Stimulated activated CD8-positive, alpha-beta memory T cell treated with anti-CD3 and anti-CD28 coated beads, Interleukin-7, amount 100 ng/mL, for 1 hour (primary cell): ENCODE measurements at places on chromosomes 12 and 14.

- DNase-seq, result no peak
Measured at GRCh38 chr14:58752289-58752688, 114.5 kb downstream of the DACT1 start.

GRCh38 chr12:49708851-49709250, 1.6 kb upstream of the FMNL3 start:
- DNase-seq, result no peak

DNA sequence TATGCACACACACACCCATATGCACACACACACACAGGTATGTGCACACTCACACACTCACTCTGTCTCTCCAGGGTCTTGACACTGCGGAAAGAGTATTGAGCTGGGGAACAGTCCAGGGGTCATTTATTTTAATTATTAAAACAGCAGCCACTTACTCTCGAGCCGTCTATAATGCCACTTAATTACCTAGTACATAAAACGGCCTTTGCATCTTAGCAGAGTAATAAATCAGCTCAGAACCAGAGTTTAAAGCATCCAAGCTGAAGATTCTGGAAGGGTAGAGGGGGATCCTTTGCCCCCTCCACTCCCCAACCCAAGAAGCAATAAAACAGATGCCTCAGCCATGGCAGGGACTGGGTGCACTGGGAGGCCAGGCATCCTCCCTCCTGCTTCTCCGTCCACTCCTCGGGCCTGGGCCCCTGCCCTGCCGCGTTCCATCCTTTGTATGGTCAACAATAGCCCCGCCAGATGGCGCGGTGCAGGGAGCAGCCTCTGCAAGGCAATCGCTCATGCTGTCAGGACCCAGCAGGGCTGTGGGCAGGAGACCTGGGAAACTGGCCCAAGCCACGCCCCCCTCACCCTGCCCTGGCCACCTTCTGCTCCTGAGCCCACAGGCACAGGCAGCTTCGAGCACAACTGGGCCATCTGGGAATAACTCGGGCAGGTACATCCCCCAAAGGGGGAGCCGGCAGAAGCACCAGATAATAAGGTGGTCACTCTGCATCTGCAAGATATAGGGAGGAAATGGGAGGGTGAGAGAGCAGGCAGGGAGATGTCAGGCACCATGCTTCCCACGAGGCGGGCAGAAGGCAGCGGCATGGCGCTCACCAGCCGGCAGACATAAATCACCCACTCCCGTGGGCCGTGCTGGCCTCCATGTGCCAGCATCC, 40.9 kb downstream of the CCDC85C start:
- DNase-seq, result no peak

DNA sequence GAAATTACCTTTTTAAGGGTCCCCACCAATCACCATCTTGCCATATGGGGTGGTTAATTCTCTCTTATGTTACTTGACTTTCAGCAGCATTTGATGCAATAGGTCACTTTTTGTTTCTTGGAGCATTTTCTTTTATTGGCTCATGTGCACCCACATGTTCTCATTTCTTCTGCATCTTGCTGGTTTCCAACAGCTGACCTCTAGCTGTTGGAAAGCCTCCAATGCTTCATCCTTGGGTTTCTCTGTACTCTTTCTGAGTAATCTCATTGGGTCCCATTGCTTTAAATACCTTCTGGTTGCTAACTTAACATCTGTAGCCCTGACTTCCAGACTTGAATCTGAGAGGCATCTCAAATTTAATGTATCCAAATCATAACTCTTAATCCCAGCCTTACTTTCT, 116.8 kb downstream of the CRADD start:
- no peak for DNase-seq

GRCh38 chr12:106074361-106074705, 64.4 kb downstream of the NUAK1 start:
- DNase-seq, result no peak

DNA sequence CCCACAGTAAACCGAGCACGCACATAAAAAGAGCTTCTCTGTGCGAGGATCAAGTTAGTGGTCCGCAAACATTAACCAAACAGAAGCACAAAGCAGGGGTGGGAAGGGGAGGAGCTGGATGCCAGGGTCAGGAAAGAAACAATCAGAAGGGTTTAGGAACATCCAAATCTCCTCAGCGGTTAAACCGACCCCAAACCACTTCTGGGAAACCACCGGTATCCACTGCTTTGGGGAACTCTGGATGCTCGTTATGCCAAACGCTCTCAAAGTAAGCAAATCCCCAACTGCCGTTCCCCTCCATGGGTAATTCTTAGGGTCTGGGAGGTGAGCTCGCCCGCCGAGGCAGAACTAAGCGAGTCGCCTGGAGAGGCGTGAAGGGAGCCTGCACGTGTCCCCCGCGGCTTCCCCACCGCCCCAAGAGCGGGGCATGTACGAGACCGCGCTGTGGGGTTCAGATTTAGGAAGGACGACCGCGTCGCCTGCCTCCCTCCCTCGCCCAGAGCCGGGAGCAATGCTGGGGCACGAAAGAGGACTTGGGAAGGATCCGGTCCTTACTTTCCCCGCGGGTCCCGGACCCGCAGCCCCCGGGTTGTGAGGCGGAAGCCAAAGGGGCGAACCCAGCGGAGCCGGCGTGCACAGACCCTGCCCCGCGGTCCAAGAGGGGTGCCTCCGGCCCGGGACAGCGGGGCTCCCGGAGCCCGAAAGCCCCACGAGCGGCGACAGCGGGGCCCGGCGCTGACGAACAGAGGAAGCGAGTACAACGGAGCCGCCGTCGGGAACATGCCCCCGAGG, 711 bp downstream of the SBNO1 start:
- no peak for DNase-seq

- no peak for DNase-seq
Measured at GRCh38 chr12:55686366-55687010, 21.2 kb downstream of the ITGA7 start.

DNA sequence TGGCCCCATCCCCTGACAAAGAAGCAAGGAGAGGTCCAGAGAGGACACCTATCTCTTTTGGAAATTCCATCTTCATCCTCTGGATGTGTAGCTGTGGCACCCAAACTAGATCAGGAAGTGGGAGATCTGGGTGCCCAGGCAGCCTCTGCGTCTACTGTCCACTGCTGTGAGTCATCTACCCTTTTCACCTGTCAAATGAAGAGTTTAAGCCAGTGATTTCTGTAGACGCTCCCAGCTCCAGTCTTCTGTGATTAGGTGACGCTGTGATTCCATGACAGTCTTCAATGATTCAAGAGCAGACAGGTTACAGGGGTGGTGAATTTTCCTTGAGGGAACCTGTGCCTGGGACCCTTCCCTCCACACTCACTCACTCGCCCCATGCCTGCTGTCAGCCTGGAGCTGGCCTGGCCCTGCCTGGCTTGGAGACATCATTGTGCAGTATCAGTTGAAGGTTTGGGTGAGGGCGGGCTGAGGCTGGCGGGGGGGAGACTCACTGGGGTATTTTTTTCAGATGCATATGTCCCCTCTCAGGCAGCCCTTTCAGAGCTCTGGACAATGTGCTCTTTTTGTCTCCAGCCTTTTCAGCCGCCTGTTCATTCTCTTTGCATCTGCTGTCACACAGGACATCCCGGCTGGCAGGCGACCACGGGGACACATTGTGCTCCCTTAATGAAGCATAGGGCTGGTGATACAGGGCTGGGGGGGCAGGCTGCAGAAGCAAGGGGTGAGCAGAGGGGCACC, 56.8 kb upstream of the PARP11 start:
- DNase-seq, result no peak

DNA sequence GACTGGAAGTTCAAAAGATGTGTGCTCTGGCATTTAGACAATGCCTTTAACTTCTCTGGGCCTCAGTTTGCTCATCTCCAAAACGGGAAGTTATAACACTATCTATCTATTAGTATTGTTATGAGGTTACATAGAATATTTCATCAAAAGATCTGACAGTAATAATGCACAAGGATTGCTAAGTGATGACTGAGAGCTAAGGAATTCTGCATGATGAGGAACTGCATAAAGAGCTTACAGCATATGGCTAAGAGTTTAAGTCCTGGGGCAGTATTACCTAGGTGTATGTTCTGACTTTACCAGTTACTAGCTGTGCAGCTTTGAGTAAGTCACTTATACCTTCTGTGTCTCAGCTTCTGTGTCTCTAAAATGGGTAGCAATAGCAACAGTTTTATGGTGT, 160.1 kb upstream of the TMPO start:
- DNase-seq, result no peak
